ENCODE measurements at places on chromosomes 4 and X.

DNA sequence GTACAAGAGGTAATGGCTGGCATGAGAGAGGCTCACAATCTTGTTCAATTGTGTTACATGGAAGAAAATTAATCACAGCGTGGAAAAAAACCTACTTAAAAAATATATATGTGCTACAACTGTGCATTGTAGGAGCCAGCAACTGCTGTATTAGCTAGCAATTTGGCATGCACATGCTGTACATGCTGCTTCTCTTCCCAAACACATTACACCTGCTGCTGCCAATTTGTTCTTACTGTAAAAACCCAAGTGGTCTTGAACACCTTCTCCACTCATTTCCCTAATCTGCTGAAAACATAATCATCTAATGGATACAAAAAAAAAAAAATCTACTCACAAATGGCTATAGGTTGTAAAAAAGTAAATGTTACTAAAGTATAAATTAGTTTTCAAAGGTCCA is 264.2 kb downstream of the INPP4B start:
- no peak for DNase-seq

DNA sequence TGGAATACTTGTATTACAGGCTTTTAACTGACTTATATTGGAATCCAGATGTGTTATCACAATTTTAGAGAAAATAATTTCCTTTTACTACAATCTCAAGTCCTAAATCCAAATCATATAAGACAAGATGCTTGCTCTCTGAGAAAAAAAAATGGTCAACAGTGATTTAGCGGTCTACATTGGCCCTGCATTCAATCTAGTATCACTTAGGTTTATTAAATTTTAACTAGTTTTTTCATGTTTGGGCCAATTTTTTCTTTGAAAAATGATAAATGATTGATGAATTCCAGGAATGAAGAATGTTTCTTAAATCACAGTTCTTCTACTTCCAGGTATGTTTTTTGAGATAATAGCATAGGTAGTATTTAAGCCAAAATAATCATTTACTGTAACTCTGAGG is 2.8 kb upstream of the FGG start:
- DNase-seq = no peak

- DNase-seq = no peak
Measured at GRCh38 chrX:5388087-5388486, 840.6 kb downstream of the NLGN4X start.

DNA sequence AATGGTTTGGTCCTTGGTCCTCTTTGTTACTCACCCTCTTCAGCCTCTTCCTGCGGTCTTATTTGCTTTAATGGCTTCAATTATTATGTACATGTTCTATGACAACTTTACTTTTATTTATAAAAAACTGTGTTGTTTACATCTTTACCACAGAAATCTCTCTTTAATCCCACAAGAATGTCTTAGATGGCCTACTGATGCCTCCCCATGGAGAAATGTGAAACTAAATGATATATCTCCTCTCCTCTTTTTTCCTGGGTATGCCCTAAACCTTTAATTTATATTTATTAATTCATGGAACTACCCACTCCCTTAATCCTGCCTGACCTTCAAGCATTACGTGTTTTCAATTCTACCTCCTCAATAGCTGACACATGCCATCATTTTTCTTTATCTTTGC is 573.2 kb downstream of the CENPC start:
- DNase-seq = no peak

GRCh38 chr4:188305690-188306089 is 166.4 kb downstream of the TRIML1 start:
- DNase-seq = no peak

DNA sequence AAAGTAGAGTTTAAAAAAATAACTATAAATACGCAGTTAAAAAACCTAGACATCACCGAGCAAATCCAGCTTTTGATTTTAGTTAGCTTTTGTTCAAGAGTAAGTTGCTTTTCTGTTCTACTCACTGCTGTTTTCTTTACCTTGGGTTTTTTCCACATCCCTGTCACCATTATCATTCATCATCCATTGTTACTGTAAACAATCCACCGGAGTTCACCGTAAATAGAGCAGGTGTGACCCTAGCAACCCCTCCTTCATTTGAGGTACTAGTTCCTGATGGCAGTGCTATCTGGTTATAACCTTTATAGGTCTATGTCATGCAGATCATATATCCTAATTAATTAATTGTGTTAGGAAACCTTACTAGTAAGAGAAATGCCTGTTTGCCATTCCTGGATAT is 43.0 kb upstream of the TEX13D start:
- no peak for DNase-seq

GRCh38 chr4:7043284-7044136 is at the start of gene TADA2B:
TADA2B (plus strand) TSS chr4:7043372; CDS start chr4:7043580, 208 bp downstream.
- DNase-seq = peak; percentile 29

All from stimulated activated CD8-positive, alpha-beta memory T cell treated with anti-CD3 and anti-CD28 coated beads, Interleukin-4, amount 100 ng/mL, for 24 hours (primary cell).